ENCODE measurements at places on chromosomes 2 and 18. TPM values are rescaled to one million over a fixed set of nuclear protein-coding genes. Genes with fewer than 3 reads are reported as not detected.

Gene WDR12
- 2.2 TPM for total RNA-seq

Gene RNF152
- 97.2 TPM for total RNA-seq

Gene NYAP2
- total RNA-seq: not detected

Gene CFAP53
- total RNA-seq: 0.27 TPM

Gene ST6GAL2
- 0.27 TPM for total RNA-seq
